Natural killer cell (primary cell): ENCODE measurements at places on chromosomes 5 and 9.

DNA sequence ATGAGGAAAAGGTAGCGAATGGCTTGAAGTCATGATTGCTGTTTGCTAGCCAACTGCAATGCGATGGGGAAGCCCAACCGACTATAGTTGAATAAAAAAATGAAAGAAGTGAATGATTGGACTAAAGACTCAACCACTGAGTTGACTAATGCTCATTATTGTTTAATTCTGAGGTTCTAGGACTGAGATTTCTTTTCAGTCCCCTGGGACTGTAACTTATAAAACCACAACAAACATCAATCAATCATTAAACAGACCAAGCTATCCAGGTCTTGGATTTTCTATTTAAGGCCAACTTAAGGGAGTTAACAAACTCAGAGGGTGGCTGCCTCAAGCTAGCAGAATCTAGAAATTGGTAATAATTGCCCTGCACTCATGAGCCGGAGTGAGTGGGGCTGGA is 154.2 kb downstream of the DOCK2 start:
- no peak for DNase-seq

- no peak for DNase-seq
These were observed 69.3 kb downstream of the HSD17B3 start for GRCh38 chr9:96232539-96233241.

DNA sequence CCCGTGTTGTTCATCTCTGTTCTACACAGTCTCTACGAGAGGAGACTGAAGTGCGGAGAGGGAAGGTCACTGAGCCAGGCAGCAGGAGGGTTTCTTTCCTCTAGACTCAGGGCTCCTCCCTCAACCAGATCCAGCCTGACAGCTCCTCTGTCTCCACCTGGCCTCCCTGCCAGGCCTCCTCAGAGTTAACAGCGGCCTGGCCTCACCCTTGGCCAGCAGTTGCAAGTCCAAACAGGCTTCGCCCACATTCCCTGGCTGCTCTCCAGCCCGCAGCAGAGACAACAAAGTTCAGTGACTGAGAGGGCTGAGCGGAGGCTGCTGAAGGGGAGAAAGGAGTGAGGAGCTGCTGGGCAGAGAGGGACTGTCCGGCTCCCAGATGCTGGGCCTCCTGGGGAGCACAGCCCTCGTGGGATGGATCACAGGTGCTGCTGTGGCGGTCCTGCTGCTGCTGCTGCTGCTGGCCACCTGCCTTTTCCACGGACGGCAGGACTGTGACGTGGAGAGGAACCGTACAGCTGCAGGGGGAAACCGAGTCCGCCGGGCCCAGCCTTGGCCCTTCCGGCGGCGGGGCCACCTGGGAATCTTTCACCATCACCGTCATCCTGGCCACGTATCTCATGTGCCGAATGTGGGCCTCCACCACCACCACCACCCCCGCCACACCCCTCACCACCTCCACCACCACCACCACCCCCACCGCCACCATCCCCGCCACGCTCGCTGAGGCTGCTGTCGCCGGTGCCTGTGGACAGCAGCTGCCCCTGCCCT is at the start of gene HRCT1:
Gene HRCT1, plus strand, starts transcription at position 291 of the 768 bp plus-strand sequence. Its CDS starts 86 bp downstream, at position 377.
- DNase-seq, result no peak

DNA sequence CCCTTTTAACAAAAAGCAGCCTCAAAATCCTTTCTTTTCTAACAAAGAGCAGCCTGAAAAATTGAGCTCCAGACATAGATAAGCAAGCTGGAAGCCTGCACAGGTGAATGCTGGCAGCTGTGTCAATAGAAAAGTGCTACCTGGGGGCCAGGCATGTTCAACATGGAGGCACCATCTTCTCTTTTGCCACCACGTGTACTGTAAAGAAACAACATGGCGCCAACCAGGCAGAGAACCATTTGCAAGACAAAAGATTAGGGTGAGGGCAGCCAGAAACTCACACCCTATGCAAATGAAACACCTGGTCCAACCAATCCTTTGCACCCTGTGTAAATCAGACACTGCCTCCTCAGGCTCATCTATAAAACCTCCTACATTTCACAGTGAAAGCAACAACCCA is 96.0 kb downstream of the ACTL7B start:
- DNase-seq, result no peak

DNA sequence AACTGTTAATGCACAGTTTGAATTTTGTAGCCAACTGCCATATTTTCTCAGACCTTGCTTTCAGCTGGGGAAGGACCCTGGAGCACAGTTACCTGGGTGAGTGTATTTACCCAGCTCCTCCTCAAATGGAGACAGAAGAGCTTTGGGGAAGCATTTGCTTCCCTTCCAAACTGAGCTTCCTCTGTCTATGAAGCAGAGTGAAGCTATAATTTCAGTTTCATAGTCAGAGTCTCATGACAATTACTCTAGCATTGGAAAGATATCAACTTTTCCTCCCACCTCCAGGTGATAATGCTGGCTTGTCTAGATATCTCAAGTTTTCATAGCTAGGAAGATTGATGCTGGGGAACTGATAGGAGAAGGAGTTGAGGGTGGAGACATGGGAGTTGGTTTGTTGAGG is 406.4 kb upstream of the CLINT1 start:
- no peak for DNase-seq

GRCh38 chr9:85321561-85321960 is 420.2 kb downstream of the AGTPBP1 start:
- DNase-seq, result no peak

DNA sequence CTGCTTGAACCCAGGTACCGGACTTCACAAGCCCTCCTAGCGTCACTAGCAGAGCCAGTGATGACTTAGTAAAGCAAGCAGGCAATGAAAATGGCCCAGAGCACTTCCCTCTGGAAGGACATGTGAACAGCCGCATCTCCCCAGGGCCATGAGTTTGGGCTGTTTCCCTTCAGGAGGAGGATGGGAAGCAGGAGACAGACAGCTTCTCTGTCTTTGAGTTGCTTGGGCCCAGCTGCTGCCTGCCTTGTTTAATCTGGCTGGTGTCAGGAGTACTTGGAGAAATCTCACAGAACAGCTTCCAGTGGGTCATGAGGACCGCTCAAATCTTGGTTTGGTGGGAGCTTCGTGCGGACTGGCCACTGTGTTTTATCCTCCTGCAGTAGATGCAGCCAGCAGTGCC is 25.4 kb upstream of the WWC1 start:
- DNase-seq, result no peak

GRCh38 chr9:76887003-76887821 is 18.7 kb downstream of the PRUNE2 start:
- no peak for DNase-seq

GRCh38 chr5:80141681-80142080 is 106.5 kb downstream of the THBS4 start:
- no peak for DNase-seq

- DNase-seq, result no peak
These were observed 13.5 kb upstream of the MCCC2 start for GRCh38 chr5:71573591-71573990.

- no peak for DNase-seq
These were observed 15.8 kb downstream of the NDST1 start for GRCh38 chr5:150523472-150524350.

DNA sequence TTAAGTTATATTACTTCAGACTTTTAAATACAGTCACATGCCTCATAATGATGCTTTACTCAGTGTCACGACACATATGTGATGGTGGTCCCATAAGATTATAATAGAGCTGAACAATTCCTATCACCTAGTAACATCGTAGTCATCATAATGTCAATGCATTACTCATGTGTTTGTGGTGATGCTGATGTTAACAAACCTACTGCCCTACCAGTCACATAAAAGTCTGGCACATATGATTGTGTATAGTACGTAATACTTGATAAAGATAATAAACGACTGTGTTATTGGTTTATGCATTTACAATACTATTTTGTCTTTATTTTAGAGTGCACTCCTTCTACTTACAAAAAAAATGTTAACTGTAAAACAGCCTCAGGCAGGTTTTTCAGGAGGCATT is 103.7 kb downstream of the PAM start:
- DNase-seq, result no peak

GRCh38 chr9:17613758-17614157 is 34.9 kb downstream of the SH3GL2 start:
- no peak for DNase-seq

DNA sequence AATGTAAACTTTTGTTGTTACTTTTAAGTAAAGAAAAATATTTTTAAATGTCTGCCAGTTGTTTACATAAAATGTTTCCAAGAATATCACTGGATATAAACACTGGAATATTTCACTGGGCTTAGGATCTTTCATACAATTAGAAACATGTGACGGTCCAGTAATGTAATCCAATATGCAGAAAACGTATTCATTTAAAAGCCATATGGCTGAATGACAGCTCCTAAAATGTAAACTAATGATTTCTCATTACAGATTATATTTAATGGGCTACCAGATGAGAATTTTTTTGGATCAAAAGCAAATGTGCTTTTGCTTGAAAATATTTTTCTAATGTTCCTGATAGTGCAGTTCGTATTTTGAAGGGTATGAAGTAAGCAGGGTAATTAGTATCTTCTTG is 124.3 kb downstream of the TTC39B start:
- DNase-seq, result no peak

DNA sequence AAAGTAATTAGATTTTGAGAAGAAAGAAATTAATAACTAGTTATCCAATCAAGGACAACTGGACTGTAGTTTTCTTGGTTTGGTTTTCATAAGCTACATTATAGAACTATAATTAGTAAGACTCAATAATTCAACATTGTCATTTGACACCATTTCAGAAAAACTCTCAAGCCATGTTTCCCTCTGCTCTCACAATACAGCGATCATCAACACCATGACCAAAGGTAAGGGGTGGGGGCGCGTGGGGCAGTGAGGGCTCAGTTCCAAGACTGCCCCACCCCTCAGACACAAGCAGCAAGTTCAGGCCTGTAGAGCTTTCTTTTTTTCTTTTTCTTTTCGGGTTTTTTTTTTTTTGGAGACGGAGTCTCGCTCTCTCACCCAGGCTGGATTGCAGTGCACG is 6.4 kb downstream of the CMBL start:
- DNase-seq, result no peak

DNA sequence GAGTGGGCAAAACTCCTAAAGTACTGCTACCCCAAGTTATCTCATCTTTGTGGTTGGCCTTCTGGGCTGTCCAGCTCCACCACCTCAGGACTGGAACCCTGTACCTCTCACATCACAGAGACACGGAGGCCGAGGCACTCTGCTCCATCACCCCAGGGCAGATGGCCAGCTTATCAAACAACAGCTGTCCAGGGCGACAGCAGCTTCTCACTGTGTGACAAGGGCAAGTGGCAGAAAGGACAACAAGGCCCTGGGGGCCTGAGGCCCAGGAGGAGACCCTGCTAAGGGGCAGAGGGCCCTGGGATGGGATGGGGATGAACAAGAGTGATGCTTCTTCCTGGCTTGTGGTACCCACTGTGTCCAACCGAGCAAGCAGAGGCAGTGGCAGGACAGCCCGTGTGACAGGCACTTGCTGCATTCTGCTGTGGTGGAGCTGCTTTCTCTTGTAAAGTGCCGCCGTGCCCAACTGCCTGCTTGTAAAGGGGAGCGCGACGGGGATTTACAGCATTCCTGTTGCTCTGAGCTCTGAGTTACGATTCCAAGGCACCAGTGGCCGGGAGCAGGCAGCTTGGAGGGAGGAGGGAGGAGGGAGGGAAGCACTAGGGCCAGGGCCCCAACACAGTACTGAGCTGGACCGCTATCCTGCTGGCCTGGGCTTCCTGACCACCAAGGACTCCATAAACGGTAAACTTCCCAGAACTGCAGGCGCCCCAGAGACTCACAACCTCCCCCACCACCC is 71.2 kb downstream of the SHB start:
- no peak for DNase-seq

GRCh38 chr5:173035904-173036707 is 20.0 kb upstream of the CREBRF start:
- DNase-seq, result no peak

DNA sequence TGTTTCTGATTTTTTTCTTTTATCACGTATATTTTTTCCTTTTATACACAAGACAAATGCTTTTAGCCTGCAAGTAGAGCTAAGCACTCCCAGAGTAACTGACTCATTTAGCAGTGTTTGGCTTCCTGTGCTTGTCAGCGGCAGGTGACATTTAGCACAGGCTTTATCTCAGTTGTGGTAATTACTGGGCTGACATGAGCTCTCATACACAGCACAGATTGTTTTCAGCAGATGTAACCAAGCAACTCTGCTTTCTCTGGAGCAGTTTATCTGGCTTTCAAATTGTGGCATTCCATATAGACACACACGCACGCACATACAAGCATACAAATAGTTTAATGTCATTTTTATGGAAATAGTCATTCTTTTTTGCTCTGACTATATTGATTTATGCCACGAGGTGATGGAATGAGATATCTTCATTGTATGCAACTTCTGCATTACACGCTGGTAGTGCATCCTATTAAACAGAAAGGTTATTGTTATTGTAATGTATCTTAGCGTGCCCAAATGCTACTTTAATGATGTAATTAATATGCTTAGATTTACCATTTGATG is 379.0 kb upstream of the GRAMD2B start:
- no peak for DNase-seq

GRCh38 chr9:36144309-36145232 is 8.0 kb downstream of the GLIPR2 start:
- DNase-seq, result peak; percentile 36

DNA sequence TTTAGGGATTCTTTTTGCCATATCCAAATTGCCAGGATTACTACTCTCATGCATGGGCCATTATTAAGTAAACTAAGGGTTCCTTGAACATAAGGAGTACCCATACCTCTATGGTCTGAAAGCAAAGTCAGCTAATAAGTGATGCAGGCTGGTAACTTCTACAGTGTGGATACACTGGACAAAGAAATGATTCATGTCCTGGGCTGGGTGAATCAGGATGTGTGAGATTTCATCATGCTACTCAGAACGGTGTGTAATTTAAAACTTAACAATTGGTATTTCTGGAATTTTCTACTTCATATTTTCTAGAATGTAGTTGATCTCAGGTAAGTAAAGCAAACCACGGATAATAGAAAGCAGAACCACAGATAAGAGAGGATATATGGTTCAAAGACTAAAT is 428.8 kb downstream of the CHSY3 start:
- DNase-seq, result no peak

DNA sequence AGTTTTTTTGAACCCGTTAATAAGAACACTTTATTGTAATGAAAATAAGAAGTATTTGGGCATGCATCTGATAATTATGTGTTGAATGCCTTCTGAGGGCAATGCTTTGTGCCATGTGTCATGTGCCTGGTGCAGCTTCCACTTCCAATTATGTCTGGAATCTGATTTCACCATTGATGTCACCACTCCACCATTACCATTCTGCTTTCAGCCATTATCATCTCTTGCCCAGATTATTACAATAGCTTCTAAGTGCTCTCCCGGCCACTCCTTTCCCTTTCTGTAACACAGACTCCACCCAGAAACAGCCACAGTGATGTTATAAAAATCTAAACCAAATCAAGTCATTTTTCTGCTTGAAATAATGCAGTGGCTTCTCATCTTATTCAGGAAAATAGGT is 171.7 kb downstream of the C9orf152 start:
- DNase-seq, result no peak
